ENCODE measurements at places on chromosomes 2 and 18.

GRCh38 chr2:133599211-133599803 lies 31.0 kb upstream of the NCKAP5 start:
- DNase-seq = no peak

DNA sequence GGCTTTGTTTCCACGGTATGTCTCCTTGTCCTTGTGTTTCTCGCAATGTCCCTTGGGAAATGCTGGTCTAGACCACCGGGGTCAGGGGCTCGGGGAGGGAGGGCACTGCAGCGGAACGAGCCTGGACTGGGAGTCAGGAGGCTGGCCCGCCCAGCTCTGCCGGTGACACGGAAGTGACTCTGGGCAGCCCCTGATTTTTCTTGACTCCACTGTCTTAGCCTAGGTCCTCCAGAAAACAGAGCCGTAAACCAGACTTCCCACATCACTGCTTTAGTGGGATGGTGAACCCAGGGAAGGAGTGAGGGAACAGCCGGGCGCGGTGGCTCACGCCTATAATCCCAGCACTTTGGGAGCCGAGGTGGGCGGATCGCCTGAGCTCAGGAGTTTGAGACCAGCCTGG lies 144.2 kb downstream of the ASB1 start:
- no peak for DNase-seq

GRCh38 chr2:141439524-141439923 lies 691.3 kb downstream of the LRP1B start:
- DNase-seq = no peak

DNA sequence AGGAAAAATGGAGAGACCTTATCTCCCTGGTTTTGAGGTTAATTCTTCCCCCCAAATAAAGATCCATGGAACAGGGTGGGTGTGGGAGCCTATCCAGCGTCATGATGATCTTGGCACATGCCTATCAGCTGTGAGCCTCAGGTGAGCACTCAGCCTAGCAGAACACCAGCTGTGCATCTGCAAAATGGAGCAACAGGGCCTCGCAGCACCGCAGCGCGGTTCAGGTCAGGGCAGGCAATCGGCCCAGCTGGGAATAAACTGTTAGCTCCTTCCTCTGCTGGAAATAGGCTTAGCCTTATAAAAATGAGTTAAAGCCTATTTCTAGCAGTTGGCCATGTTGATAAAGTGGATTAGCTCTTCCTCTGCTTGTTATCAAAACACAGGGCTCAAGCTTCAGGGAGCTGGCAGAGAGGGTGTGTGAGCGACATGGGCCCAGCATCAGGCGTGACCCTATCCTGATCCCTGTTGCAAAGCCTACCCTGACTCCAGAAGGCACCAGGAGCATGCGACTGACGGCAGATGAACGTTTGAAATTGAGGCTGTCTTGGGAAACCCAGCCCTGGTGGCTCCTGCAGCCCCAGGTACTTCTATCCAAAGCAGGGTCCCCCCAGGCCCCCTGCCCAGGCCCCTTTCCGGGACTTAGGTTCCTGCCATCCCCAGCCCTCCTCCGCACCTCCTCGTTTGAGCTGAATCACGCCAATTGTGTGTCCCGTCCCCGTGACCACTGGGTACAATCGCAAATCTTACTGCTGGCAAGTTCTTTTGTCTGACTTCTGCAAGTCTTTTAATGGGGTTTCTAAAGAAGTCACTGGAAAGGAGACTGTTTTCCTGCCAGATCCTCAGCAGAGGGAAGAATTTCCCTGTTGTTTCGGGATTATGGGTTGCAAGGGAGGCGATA lies 35.4 kb downstream of the ARHGEF4 start:
- DNase-seq = no peak

DNA sequence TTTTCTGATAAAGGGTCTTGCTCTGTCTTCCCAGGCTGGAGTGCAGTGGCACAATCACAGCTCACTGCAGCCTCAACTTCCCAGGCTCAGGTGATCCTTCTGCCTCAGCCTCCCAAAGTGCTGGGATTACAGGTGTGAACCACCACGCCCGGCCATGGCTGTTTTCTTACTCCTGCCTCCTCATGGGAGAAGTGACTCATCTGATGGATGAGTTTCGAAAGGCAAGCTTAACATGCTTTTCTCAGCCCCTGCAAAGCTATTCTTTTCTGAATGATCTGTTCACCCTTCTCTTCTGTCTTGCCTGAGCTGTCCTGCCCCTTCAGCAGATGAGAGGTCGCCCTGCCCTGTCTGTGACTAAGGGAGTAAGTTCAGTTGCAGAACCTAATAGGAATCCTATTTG lies 929 bp upstream of the CREG2 start:
- DNase-seq = no peak

- peak; percentile 90 for DNase-seq
These were observed 35.4 kb downstream of the SULT1C4 start for GRCh38 chr2:108412995-108413710.

DNA sequence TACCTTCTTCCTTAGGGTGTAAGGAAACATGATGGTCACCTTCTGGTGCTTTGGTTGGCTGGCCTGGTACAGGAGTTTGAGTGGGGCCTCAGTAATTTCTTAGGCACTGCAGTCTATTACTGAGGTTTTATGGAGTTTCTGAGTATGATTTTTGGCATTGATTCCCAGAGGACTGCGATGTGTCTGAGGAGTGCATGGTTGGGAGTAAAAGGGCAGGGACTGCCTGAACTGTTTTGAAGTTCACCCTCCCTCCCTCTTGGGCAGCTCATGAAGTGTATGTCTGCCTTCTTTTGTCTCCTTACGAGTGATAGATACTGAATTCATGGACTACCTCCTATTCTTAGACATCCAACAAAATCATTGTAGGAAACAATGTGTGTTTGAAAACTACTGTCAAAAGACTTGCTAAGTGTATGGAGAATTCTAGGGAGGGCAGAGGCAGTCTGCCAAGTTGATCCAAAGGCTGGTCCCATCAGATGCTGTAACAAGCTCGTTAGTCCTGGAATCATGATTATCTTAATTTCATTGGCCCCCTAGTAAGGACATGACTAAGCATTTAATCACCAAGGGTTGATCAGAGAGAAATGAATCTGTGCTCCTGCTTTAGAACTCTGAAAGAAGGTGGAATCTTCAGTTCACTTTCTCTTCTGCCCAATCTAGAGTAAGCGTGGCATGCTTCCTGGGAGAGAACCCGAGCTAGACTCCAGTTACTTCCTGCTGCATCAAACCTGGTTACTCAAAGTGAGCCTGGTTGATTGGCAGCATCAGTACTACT lies 26.5 kb downstream of the LYPD6B start:
- DNase-seq = no peak

DNA sequence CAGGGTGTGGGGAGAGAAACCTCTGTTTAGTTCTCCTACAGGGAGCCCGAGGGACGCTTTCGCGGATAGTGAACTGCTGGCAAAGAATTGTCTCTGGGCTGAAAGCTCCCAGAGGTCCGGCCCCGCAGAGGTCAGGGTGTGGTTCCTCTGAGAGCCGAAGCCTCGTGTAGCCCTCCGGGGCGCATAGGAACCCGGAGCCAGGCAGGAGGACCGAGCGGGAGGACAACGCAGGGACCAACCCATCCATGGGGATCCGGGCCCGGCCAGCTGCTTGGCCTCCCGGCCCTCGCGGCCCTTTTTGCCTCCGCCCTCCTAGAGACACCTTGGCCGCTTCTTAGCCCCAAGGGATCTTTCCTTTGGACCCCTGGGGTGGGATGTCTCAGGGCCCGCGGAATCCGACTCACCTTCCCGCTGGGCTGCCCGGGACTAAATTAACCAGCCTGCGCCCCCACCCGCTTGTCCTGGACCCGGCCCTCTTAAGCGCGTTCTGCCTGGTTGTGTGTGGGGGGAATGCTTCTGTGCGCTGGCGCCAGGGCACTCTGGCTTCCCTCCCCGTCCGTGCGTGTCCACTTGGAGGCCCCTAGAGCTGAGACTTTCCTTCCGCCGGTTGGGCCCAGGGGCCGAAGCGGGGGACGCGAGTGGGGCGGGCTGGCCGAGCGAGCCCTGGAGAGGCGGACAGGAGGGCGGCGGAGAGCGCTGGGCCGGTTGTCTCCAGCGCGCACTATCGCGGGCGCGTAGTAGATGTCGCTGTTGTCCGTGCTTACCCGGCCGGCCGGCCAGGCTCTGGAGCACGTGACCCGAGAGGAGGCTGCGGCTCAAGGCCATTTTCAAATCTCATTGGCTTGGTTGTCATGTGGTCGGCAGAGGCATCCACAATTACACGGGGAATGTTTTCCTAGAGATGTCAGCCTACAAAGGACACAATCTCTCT lies at the start of gene HOXD10:
Gene HOXD10 (plus strand): TSS at position 896 of the 931 bp plus-strand sequence. CDS start 56 bp downstream, outside the sequence.
- no peak for DNase-seq

GRCh38 chr2:177585234-177585863 lies 192.8 kb downstream of the AGPS start:
- no peak for DNase-seq

DNA sequence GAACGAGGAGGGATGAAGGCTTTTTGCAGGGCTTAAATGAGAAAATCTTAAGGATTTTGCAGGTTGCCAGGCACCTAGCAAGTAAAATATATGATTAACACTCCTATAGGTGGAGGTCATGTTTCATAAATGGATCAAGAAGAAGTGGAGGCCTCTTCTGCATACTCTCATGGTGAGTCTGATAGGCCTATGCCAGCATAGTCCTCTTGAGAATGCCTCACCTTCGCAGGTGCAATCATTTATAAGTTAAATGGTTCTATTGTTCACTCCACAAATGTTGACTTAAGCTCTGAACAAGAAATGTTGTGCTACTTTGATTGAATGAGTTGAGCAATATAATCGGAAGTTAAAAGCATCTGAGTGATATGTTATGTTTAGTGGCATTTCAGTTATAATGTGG lies 12.1 kb downstream of the LRRTM1 start:
- DNase-seq = no peak

DNA sequence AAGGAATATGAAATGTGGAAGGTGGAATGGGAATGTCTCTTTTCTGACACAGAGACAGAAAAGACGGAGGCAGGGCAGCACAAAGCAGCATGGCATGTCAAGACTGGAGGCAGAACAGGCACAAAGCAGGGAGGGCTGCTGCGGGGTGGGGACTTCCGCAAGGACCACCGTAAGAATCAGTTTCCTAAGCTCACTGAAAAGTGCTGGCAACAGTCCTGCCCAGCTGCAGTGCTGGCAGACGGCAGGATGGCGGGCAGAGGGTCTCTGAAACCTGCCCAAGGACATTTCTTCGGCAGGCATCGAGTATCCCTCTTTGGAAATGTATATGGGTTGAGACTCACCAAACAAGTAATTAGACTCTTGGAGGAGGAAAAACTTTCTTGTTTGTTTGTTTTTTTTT lies 54.9 kb downstream of the FAM178B start:
- DNase-seq = no peak

GRCh38 chr2:64672708-64673107 lies 19.0 kb upstream of the SERTAD2 start:
- no peak for DNase-seq

DNA sequence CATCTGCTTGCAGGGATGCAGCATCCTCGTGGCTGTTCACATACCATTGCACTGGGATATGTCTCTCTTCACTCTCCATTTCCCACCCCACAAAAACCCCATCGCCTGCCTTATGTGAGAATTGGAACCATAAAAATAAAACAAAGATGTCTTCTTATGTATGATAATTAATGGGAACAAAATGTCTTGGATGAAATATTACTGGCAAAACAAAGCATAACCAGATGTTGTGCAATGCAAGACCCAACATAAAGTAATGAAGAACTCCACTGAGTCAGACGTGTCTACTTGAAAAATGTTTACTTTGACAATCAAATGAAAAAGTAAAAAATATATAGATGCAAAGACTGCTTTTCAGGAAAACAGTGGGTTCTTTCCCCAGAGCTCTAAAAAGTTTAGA lies 611.3 kb upstream of the SYT4 start:
- DNase-seq = no peak

- no peak for DNase-seq
These were observed 14.9 kb upstream of the SNED1 start for GRCh38 chr2:240983361-240983995.

DNA sequence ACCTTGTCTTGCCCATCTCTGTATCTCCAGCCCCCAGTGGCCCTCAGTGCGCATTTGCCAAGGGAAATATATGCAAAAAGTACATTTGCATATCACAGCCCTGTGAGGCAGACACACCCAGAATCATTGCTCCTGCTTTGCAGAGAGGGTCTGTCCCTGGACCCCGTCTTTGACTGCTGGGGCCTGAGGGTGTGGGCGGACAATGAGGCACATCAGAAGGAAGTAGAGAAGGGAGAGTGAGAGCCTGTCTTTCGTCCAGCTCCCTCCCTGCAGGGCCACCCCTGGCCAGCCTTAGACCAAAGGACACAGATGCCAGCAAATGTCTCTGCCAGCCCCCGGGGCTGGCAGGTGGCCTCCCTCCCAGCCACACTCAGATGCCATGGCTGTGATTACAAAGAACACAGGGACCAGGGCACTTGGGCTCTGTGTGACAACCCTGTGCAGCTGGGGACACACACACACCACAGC lies 516.2 kb upstream of the MYT1L start:
- DNase-seq = no peak

GRCh38 chr2:238418196-238418998 lies 8.3 kb upstream of the ASB1 start:
- DNase-seq = no peak

DNA sequence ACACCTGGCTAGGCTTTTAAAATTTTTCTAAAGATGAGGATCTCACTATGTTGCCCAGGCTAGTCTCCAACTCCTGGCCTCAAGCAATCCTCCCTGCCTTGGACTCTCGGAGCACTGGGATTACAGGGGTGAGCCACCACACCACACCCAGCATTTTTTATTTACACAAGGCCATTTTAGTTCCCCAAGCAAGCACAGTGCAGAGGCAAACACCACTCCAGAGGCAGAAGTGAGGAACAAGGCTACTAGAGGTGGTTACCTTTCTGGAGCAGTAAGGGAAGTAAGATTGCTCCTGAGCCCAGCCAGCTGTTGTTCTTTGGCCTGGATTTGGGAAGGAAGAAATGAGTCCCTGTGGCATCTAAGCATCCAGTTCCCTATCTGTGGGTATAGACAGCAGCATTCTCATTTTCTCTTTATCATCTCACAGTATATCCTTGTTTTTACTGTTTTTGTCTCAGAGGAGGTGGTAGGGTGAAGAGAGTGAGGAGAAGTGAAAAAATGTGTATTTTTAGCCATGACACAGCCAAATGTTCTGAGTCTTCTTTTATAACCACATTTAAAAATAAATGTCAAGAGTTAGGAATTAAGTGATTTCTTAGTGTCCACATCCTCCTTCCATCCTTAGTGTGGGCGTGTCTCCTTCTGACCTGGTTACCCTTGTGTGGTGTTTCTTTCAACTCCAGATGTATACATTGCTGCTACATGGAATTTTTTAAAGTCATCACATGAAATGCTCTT lies 10.5 kb upstream of the TTC39C start:
- no peak for DNase-seq

- peak; percentile 35 for DNase-seq
These were observed 47.4 kb downstream of the EXOC6B start for GRCh38 chr2:72778410-72778809.

- peak; percentile 30 for DNase-seq
These were observed 686 bp downstream of the UBXN4 start for GRCh38 chr2:135742325-135742757.

DNA sequence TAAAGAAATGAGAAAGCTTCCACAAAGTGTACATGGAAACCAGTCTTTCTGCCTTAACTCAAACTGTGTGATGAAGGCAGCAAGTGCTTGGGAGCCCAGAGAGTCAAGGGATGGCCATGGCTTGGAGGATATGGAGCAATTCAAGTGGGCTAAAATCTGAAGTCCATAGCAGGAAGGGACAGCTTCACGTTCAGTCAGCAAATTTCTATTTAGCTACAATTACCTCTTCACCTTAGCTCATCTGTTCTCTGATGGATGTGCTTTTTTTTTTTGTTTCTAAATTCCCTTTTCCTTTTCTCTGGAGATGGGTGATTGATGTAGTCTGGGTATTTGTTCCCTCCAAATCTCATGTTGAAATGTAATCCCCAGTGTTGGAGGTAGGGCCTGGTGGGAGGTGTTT lies 4.9 kb upstream of the IL1A start:
- no peak for DNase-seq

All from COLO829 (cell line).